GM10248 (cell line): ENCODE measurements at places on chromosomes 1 and 21.

DNA sequence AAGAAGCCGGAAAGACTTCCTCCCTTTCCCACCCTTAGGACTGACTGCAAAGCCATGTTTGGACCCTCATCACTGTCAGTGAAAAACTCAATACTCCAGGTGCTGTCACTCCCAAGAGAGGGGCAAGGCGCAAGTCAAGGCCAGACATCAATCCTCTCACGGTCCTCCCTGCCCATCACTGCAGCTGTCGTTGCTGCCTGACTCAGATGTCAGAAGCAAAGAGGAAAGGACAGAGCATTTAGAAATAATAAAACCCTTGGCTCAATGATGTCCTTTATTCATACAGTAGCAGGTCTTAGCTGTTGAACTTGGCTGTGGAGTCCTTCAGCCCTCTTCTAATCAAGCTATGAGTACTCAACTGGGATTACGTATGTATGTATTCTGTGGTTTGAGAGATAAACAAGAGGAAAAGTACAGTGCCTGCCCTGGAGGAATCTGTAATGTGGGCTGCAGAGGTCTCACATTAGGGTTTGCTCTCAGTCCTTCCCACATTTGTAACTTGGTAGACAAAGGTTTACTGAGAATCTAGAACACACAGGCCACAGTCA is 13.5 kb downstream of the SUSD4 start:
- no peak for DNase-seq

DNA sequence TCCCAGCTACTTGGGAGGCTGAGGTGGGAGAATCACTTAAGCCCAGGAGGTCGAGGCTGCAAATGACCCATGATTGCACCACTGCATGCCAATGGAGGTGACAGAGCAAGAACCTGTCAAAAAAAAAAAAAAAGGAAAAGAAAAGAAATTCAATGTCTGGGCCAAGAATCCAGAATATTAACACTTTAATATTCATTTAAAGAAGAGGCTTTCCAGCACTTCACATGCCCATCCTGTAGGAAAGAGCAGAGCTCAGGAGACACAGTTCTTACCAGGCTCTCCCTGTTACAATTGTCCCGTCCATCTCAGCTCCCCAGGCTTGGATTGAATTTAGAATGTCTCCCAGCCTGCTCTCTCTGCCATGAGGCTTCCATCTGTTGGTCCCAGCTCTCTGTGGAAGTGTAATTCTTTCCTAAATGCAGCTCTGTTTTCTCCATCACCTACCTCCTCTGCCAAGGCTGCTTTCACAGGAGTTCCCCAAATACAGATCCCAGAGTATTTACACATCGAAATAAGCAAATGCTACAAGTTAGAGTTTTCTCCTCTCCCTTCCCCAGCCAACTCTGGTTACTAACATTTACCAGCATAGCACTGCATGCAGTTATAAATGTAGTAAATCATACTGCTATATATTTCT is 116.6 kb upstream of the CDC42BPA start:
- no peak for DNase-seq

GRCh38 chr1:233331676-233332519 is 4.4 kb downstream of the MAP3K21 start:
- DNase-seq: no peak

DNA sequence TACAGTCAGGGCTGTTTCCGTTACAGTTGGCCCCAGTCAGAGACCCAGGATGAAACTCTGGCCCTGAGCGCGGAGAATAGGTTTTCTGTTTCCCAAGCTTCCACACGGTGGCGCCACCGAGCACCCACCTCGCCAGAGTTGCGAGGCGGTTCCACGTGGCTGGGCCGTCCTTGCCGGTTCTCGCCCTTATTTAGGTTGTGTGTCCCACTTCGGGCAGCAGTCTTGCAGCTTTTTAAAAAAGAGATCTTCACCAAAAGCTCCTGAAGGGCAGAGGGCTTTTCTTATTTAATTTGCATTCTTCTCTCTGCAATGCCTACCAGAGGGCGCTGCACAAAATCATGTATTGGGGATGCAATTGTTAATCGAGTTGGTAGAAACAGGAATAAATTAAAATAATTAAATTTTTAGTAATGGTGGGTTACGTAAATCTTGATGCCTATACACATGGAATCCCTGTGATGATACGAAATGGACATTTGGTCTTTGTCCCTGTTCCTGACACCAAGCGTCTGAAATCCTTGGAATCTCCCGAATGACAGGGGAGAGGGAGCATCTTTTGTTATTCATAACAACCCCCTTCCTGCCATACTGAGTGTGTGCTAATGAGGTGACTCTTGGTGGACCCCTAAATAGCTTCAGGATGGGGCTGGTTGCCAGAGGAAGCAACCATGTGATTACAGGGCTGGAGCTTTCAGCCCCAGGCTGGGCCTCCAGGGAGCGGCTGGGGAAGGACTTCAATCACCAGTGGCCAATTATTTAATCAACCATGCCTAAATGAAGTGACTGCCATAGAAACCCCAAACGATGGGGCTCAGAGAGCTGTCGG is 5.6 kb upstream of the S100A7 start:
- peak; percentile 74 for DNase-seq

- DNase-seq: no peak
Observed at GRCh38 chr1:36542962-36543515, 60.3 kb upstream of the CSF3R start.

GRCh38 chr21:35298757-35299156 is 249.7 kb upstream of the RUNX1 start:
- no peak for DNase-seq

DNA sequence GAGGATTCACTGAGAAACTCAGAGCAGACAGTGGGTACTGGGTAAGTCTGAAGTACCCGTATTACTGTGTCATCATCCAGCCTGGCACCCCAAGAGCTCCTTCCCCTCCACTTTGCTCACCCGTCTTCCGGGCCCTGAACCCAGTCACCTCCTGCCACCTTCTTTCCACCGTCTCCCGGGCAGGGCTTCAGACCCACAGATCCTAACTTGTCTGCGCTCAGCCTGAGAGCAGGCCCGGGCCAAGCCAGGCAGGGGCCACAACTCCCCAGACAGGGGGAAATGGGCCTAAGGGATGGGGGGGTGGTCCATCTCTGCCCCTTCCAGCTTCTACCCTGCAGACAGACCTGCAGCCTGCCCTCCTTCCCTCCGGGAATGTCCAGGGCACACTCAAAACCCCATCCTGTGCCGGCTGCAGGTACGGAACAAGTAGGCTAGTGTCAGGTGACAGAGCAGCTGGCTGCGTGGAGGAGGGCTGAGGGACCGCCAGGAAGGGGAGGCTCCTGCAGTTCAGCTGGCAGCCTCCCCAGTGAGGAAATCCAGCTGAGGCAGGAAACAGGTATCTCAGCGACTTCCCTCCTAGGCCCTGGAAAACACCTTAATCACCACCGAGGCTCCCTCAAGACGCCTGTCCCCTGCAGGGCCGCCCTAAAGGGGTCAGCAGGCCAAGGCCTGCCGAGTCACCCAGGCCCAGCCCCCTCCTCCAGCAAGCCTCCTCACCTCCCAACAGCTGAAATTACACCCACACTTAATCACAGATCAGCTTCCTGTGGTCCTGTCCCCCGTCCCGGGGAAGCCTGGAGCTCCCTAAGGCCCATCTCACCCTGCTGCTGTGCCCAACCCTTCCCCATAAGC is 3.5 kb downstream of the HSPG2 start:
- no peak for DNase-seq

DNA sequence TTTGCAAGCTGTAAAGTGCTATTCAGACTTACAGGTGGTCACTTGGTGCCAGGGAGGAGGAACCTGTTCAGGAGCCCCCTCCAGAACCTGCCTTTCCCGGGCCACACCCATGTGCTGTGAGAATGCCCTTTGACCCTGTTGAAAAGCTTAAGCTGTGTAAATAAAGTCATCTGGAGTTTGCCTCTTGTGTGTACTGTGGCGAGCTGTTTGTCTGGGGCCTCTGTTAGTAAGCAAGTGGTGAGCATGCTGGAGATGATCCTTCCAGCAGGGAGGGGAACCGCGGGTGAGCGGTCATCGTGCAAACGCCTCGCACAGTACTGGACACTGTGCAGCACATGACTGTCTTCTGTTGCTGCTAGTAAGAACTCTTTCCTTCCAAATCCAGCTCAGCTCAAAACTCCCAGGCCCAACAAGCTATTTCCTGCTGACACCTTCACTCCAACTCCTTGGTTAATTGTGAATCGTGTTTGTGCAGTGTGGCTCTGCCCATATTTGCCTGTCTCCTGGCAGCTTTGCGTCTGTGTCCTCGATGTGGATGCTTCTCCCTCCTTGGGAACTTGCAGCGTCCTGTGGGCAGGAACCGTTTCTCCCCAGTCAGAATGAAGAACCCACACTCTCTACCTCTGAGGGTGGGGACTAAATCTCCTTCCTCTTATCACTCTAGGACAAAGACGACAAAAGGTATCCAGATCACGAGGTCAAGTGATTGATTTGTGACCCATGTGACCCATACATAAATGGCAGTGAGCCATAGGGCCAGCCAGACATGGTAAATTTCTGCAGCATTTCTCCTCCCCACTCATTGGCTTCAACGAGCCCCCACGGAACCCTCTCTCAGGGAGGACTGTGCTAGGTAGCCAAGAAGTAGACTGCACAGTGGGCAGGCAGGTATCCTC is 13.9 kb upstream of the BTG2 start:
- DNase-seq: no peak

- no peak for DNase-seq
Observed at GRCh38 chr1:182309631-182310351, 81.8 kb downstream of the GLUL start.
